GM03348 (cell line): ENCODE measurements at places on chromosomes 5 and 9.

DNA sequence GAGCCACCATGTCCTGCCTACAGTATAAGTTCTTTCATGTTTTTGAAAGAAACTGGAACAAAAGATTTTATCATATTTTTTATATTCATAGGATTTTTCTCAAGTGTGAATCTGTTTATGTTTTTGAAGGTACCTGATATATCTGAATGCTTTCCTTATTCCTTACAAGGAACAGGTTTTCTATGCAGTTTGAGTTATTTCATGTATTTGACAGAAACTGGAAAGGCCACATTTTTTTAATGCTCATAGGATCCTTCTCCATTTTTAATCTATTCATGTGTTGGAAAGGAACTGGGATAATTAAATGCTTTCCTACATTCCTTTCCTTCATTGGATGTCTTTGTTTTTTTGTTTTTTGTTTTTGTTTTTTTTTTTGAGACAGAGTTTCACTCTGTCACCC lies 15.7 kb upstream of the FBXW2 start:
- DNase-seq = no peak

GRCh38 chr9:129225490-129225778 lies 47.4 kb upstream of the IER5L start:
- DNase-seq = no peak

DNA sequence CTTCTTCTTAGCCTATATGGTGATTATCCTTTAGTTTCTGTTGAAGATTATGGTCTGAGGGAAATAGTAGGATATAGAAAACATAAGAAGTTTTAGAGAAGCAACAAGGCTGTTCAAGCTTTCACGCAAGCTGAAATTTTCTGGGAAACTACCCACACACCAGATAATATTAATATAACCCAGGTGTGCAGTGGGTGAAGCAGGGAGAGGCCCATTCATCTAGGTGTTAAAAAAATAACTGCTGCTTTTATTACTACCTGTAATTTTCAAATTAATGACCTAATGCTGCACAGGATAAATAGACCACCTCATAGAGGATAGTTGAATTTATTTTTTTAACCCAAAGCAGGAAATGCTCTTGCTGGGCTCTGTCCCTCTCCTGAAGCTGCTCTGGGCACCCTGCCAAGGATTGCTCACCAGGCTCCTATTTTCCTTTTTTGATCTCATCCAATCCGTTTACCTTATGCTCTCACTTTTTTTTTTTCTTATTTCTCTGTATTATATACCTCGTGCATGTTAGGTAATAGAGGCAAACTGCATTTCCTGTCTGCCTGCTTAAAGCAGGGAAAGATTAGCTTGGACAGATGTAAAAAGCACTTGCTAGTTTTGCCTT lies 124.3 kb upstream of the SLC12A2 start:
- peak; percentile 55 for DNase-seq

GRCh38 chr5:128706269-128706668 lies 168.2 kb upstream of the FBN2 start:
- no peak for DNase-seq

DNA sequence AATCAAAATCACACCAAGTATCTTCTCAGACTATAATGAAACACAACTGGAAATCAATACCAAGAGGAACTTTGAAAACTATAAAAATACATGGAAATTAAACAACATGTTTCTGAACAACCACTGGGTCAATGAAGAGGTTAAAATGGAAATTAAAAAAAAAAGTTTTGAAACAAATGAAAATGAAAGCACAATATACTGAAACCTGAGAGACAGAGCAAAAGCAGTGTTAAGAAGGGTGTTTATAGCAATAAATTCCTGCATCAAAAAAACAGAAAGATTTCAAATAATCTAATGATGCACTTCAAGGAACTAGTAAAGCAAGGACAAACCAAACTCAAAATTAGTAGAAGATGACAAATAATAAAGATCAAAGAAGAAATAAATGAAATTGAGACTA lies 92.0 kb downstream of the TMEM232 start:
- DNase-seq = no peak

- DNase-seq = peak; percentile 34
These were observed 130.0 kb downstream of the MVB12B start for GRCh38 chr9:126456441-126457174.

DNA sequence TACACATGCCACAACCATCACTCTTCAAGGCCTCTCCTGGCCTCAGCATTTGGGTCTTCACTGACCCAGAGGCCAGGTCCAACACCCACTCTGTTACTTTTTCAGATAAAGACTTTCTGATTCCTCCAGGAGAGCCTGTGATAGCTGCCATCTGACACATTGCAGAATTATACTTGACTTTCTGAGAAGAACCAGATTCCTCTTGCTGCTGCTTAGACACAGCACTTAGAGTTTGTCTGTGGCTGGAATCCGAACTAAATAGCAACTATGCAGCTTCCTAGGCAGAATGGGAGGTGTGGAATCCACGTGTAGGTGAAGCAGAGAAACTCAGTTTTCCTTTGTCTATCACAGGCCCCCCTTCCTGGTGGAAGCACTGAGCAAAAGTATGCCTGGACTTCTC lies 344.7 kb upstream of the SLC30A5 start:
- DNase-seq = no peak

- DNase-seq = peak; percentile 68
These were observed 6.8 kb upstream of the FCHSD1 start for GRCh38 chr5:141657937-141658545.

GRCh38 chr9:135189497-135189896 lies 102.0 kb downstream of the OLFM1 start:
- no peak for DNase-seq

GRCh38 chr9:5799314-5799713 lies 33.6 kb downstream of the ERMP1 start:
- peak; percentile 64 for DNase-seq

- DNase-seq = peak; percentile 29
These were observed 121.4 kb upstream of the CACNA1B start for GRCh38 chr9:137756045-137756744.

DNA sequence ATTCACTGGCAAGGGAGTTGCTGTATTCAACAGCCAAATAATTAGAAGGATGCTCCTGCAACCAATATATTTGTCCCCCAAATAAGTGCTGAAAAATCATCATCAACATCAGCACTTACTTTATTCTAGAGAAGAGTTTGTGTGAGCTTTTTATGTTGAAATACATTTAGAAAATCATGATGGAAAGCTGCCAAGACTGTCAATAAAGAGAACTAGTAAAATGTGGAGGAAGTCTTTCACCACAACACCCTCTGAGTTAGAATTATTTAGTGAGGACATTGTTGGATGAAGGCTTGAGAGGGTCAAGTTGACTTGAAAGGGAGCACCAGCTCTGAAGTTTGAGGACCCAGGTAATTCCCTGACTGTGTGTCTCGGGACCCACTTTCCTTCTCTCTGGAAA lies 100.2 kb upstream of the TBCA start:
- DNase-seq = no peak

DNA sequence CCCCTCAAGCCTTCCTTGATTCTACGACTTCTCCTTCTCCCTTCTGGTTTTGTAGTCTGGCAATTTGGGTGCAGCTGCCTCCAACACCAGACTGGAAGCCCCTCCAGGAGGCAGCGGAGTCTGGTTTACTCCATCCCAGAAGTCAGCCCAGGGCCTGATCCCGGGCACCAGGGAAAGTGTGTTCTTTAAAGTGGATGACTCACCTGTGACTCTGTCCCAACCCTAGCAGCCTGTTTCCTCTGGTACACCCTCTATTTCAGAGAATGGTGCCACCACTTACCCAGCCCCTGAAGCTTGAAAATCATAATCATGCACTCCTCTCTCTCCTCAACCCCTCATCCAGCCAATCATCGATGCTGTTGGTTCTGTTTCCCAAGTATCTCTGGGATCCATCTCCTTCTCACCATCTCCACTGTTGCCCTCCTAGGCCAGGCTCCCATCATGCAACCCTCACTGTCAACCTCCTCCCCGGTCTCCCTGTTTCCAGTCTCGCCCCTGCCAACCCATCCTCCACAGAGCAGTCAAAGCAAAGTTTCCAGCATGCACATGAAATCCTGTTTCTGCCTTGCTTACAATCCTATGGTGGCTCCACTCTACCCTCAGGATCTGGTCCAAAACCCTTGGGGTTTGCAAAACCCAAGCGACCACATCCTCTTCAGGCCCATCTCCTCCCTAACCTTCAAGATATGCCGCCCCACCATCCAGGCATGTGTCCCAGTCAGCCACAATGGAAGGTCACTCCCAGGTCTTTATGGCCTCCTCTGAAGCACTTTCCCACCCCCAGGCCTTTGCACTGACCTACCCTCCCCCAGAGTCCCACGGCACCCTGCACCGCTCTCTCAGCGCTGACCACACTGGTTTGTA lies 10.5 kb downstream of the LHX6 start:
- peak; percentile 12 for DNase-seq

GRCh38 chr5:121834021-121834420 lies 17.7 kb upstream of the FTMT start:
- no peak for DNase-seq

- DNase-seq = no peak
These were observed 12.3 kb downstream of the MED10 start for GRCh38 chr5:6365977-6366590.

- peak; percentile 30 for DNase-seq
These were observed 99.8 kb upstream of the DAP start for GRCh38 chr5:10860645-10861422.

DNA sequence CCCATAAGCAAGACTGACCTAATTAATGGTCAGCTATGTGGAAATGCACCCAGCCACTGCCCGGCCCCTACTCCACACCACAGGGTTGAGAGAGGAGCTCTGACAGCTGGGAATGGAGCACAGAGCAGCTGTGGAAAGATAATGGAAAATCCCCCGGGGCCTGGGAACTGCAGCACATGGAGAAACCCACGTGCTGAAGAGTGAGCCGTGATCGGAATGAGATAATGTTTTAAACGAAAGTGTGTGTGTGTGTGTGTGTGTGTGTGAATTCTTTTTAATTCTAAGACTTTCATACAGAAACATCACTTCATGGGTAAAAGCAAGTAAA lies 13.1 kb upstream of the SLC12A7 start:
- DNase-seq = peak; percentile 65
